Caco-2 (cell line): ENCODE measurements at places on chromosomes 2 and 18.

GRCh38 chr2:8568543-8569302, 113.1 kb upstream of the ID2 start:
- peak; percentile 17 for DNase-seq

DNA sequence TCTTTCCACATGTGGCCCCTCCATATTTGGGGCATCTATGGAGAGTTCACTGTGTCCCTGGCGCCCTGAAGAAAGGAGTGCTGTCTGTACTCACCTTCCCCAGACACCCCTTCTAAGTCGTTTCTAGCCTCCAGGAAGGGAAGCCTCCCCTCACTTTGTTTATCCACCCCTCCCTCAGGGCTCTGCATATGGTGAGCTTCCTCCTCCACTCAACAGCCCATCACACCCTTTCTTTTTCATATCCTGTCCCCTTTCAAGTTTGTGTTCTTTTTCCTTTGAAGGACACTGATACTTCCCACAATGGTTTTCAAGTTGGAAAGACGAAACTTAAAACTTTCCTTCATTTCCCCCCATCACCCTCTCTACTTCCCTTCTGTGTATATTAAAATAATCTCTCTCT, 291.4 kb upstream of the POU3F3 start:
- no peak for DNase-seq

DNA sequence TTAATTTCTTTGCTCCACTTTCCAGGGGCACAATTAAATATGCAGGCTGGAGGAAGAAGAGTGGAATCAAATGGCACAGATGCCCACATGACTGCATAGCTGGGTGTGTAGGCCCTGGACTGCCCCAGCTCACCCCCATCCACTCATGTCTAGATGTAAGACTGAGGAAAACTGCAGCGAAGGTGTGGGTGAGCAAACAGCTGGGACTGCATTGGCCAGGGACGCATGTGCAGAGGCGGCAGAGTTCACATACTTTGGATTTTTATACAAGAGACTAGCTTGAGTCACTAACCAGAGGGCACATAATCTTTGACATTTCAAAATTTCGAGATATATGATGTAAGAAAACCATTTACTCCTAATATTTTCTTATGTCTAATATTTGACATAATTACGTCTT, 60.1 kb downstream of the SPIRE1 start:
- DNase-seq = peak; percentile 51

DNA sequence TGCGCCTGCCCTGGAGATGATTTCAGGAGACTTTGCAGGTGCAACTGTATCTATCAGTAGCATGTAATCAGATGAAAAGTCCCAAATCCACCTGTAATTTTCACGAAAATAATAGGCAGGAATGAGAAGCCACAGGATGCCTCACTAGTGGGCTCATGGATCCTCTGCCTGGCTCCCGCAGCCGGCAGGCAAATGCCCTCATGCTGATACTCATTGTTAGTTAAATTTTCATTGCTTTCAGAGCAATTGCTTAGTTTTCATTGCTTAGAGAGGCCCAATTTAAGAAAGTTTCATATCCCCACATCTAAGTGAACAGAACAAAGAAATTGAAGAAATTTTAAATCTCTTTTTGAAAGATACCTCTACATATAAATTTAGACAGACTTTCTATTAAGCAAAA, 57.6 kb upstream of the CTDP1 start:
- no peak for DNase-seq

- DNase-seq = no peak
These were observed 23.3 kb downstream of the PHLPP1 start for GRCh38 chr18:62738639-62739038.

DNA sequence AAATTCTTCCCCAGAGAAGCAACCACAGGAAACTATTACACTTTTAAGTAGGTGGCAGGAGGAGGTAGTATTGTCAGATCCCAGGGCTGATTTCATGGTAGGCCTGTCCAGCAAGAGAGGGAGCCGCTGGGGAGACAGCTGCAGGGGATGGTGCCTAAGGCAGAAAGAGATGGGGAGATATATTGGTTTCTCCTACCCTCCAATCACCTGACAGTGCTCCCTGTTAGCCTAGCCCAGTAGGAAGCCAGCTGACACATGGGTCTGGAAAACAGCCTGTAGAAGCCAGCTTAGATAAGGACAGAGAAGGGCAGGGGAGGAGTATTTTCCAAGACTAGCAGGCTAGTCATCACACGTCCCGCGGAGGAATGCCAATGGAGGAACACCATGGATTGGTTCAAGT, 8.2 kb upstream of the SPOPL start:
- DNase-seq = no peak

DNA sequence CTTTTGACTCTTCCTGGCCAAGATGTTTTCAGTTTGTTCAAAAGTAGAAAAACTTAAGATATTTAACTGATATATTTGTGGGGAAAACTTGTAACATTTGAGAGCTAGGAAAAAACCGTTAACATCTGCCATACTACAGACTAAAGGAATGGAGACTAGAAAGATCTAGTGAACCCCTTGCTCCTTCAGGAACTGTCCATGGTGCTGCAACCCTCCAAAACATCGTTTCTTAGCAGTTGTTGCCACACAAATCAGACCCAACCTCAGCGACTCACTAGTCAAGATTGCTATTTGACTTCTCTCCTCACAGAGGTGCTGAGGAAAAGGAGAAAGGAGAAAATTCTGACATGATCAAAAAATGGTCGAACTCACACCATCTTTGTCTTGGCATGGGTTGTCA, 393.8 kb upstream of the LYPD1 start:
- peak; percentile 63 for DNase-seq
